Activated CD8-positive, alpha-beta memory T cell treated with anti-CD3 and anti-CD28 coated beads for 1 hour (primary cell): ENCODE measurements at places on chromosomes 6 and 20.
A peak's percentile ranks its signal among the peaks of the same experiment; 100 is the strongest.

- peak; percentile 69 for DNase-seq
Measured at GRCh38 chr6:31652925-31653724, 664 bp upstream of the BAG6 start.

- DNase-seq = no peak
Measured at GRCh38 chr6:2188397-2188796, 57.0 kb downstream of the GMDS start.

- no peak for DNase-seq
Measured at GRCh38 chr6:150631283-150631983, 31.7 kb downstream of the PLEKHG1 start.

DNA sequence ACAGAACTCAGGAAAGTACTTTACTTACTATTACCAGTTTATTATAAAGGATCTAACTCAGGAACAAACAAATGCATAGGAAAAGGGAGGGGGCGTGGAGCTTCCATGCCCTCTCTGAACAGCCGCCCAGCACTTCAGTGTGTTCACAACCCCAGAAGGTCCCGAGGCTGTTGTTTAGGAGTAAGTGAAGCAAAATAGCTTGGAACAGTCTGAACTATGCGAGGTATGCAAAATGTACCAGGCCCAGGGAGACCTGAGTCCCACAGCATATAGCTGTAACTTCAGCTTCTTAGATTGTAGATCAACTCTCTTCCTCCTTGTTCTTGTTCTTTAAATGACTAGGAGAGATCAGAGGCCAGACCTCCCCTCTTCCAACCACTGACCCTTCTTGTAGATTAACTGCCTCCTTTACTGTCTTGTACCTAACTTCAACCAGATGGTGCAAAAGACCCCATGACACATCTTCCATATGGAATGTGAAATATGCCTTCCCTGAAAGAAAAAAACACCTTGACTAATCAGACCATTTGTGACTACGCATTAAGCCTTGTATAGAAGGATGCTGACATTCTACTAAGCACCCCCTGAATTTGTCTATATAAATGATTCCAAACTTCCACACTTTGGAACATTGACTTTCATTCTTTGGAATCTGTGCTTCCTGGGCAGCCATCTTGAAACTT, 98.8 kb upstream of the SNX9 start:
- no peak for DNase-seq

GRCh38 chr6:3159805-3160781, 2.7 kb upstream of the TUBB2A start:
- DNase-seq = peak; percentile 48

- no peak for DNase-seq
Measured at GRCh38 chr20:9413001-9413400, 101.4 kb upstream of the LAMP5 start.

DNA sequence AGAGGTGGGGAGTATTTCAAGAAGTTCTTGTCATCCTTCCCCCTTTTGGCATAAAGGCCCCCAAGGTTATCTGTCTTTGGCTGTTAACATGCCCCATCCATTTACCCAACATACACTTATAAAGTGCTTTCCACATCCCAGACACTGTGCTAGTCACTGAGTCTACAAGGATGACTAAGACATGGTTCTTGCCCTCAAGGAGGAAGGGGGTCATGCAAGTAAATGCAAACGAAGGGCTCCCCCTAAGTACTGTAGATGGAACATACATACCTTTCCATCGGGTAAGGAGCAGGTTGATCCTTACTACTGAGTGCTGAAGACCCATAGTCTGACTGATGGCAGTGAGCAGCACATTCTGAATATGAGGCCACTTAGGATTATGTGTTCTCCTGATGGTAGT, 38.3 kb downstream of the HECA start:
- DNase-seq = no peak

GRCh38 chr6:158769771-158770432, 49.3 kb downstream of the EZR start:
- DNase-seq = no peak

DNA sequence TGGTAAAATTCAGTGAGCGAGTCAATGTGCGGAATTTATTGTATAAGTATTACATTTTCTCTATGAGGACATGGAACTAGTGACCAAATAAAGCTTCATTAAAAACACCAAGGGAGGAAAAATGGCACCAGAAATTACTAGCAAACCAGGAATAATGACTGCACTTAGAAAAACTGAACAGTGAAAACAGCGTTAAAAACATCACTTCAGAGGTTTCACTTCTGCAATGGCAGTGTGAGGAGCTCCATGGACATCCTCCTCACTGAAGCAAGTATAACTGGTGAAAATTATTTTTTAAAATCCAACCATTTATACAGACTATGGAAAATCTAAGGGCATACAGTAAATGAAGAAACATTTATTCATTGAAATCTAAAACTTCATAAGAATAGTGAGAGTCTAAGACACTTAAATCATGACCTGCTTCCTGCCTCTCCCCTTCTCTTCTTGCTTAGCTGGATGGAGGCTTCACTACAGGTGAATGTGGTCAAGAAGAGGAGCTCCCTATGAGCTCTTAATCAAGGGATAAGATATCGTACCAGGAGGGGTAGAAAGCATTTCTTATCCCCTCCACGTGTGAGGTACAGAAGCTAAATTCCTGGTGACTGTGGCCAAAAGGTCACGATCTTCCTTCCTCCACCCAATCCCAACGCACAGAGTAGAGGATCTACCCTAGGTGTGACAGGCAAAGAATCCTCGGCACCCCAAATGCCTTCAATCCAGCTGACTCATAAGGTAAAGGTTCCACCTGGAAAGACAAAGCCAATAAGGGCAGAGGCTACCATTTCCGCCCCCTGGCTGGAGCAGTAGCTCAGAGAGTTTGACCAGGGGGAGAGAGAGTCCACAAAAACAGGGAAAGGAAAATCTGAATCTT, 12.3 kb upstream of the ASF1A start:
- no peak for DNase-seq

DNA sequence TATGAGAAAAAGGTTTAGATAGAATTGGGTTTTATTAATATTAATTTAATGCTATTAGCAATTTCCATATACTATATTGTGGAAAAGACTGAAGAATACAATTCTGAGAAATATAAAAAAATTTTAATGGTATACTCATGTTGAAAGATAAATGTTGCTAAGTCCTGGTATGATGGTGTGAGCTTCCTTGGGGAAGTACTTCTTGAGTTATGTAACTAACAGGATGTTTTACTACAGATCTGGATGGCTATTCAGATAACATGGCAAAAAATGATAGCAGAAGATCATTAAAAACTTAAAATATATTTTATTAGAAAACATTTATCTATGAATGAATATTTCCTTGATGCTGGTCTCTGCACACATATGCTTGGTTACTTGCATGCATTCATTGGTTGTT, 23.5 kb upstream of the CALHM6 start:
- no peak for DNase-seq

- no peak for DNase-seq
Measured at GRCh38 chr20:55755411-55755810, 249.9 kb downstream of the CBLN4 start.

GRCh38 chr6:52667572-52667971, 3.3 kb upstream of the TMEM14A start:
- DNase-seq = no peak

DNA sequence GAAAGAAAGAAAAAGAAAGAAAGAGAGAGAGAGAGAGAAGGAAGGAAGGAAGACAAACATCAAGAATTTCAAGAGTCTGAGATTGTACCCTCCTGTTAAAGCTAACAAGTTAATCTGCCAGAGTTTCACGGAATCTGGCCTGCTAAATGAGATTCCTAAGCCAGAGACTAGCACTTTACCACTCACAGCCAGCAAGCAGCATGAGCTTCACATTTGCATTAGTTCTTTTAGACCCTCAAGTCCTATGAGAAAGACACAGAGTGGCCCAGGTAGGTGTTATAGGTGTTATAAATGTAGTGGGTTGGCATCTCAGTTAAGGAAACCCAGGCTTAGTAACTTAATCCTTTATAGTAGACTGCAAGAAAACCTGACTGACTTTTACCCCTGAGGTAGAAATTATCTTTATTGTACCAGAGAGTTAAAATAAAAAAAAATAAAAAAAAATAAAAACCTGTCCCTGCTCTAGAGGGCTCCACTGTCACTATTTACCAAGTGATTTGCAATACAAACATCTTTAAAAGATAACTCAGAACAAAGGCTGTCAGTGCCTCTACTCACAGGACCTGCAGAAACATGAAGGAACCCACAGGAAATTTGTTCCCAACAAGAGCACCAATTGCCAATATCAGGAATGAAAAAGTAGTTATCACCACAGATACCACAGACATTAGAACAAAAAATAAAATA, 9.7 kb upstream of the IBTK start:
- DNase-seq = no peak

GRCh38 chr6:153856929-153857376, 182.1 kb upstream of the OPRM1 start:
- DNase-seq = no peak

- no peak for DNase-seq
Measured at GRCh38 chr20:63090682-63091571, 84.2 kb upstream of the BHLHE23 start.

DNA sequence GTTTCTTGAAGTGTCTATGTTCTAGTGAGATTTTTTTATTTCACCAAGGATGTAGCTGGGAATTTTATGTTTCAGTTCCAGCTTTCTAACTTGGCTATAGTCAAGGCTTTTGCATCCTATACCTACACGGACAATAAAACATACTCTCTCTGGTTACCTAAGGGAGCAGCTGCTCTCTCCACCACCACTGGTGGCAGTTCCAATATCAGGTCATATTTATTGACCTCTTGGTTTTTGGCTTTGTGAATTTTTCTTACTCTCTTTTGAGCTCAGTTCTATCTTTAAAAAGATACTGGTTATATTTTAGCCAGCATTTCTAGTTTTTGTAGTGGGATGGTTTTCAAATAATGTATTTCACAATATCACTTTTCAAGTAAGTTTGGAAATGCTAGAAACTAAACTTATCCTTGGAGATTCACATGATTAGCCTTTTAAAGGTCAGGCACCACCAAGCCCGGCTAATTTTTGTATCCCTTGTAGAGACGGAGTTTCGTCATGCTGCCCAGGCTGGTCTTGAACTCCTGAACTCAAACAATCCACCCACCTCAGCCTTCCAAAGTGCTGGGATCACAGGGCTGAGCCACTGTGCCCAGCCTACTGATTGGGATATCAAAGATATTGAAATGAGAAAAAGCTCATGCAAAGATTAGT, 34.7 kb upstream of the HAO1 start:
- DNase-seq = no peak

DNA sequence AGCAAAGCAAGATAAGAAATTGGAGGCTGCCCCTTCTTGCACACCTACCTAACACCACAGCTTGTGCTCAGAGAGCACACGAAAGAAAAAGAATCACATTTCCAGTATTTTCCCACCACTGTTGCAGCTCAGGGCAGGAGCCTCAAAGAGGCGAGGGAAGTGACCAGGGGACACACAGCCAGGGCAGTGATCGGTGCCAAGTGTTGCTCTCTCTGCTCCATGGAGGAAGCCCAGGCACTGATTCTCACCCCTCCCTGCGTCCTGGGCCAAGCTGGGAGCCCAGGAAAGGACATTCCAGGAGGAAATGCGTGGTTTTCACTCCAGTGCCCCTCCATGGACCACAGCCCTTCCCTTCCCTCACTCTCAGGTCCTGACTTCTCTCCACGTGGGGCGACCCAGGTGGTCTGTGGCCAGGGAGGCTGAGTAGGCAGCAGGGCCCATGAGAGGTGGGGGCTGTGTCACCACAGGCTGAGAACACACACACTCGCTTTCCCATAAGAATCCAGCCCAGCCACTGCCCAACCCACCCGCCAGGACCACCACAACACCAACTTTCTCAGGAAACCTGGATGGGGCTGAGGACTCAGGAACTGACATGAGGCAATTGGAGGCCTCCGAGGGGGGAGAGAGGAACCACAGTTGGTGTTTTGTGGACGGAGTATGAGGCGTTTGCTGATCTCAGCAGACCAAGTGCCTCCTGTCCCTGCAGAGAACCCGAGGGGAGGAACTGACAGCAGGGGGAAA, 81.7 kb upstream of the MAFB start:
- DNase-seq = no peak

DNA sequence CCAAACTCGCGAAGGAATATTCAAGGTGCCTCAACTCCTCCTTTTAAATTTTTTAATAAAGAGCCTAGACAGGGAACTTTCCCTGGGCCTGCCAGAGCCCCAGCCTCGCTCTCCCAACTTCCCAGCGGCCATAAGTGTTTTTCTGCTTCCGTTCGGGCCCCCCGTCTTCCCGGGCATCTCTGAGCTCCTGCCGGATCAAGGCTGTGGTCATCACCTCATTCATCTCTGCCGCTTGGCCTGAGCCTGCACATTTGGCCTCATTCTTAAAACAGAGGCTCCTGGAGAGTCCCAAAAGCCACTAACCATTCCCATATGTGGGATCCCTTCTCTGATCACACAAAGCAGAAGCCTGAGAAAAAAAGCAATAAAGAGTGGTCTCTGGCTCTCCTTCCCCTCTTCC, 969.1 kb upstream of the DEFB115 start:
- no peak for DNase-seq

- DNase-seq = no peak
Measured at GRCh38 chr20:44516491-44516890, 5.4 kb downstream of the SERINC3 start.

DNA sequence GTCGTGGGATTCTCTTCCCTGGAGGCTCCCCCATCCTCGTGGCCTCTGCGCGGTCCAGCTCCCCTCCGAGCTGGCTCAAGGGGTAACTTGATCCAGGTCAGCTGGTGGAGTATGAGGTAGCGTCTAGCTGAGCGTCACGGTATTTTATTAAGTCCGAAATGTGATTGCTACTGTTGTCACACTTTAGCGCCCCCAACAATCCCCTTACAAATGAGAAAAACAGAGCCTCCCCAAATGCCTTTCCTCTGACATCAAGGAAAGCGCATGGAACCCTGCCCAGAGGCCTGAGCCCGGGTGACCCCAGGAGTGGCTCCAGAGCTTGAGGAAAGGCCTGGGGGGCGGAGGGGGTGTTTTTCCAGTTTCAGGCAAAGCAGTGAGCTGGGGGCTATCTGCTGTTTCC, 192.4 kb downstream of the ZMYND8 start:
- no peak for DNase-seq

GRCh38 chr6:165653196-165653595, 9.8 kb downstream of the PDE10A start:
- DNase-seq = no peak

DNA sequence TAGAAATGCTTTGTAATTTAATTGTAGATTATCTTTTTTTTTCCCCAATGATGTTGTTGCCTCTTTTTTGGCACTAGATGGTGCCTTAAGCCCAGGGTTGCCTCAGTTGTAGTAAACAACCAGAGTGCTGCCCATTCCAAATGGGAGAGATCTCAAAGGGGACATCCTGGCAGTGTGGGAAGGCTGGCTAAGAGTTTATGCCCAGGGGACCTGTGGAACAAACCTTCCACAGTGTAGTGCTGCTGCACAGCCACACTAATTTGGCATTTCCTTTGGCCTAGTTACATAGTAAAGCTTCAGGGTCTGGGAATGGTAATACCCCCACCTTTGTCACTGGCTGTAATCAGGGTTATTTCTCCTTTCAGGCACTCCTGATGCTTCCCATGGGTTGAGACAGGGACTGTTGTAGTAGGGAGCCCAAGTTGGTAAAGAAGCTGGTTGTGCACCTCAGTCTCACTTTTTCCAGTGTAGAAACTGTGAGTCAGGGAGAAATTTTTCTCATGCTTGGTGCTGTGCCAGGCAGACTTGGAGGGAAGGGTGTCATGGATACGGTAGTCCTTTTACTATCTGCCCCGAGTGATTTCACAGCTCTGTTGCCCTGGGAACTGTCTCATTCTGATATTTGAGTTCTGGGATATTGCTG, 177.8 kb upstream of the ECI2 start:
- no peak for DNase-seq
